ENCODE measurements at places on chromosomes 7 and 10.

DNA sequence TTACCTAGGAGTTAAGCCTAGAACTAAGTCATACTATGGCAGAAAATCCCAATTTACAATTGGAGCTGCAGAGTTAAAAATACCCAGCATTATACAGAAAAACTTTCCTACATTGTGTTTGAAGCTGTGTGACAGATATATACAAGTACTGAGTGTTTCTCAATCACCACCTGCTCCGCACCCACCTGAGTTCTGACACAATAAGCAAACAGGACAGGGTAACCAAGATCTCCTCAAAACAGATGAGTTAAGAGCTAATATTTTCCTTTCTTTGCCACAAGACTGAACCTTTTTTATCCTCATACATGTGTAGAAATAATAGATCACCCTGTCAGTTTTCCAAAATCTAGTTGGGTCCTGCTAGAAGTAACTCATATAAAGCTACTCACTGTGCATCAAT lies 186.3 kb downstream of the DOCK4 start:
- DNase-seq = no peak

GRCh38 chr10:131862548-131862947 lies 38.3 kb upstream of the PPP2R2D start:
- DNase-seq = peak; percentile 74

DNA sequence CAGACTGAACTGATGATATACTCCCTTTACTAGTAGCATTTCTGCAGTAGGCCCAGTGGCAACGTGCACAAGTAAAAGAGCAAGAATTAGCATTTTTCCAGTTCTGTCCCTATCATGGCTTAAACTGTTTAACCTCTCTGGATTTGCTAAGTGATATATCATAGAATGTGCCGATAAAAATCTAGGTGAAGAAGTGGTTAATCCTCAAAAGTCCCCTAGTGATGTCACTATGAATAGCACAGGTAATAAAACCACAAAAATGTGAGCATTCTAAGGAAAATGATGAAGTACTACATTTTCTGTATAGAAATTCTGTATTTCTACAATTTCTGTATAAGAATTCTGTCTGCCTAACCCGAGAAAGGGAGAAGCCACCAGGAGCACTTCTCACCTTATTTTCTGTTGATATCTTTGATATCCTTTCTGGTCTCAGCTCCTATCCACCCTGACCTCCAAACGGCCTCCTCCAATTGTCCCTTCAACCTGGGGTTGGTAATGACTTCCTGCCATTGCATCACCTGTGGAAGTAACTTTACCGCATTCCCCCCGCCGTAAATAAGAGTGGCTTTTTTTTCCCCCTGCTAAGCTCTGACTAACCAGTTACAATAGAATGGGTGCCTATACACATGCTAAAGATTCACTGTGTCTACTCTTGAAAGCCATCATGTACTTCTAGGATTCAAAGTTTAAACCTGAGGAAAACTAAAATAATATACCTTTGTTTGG lies 155.9 kb upstream of the ASAH2 start:
- peak; percentile 81 for DNase-seq

DNA sequence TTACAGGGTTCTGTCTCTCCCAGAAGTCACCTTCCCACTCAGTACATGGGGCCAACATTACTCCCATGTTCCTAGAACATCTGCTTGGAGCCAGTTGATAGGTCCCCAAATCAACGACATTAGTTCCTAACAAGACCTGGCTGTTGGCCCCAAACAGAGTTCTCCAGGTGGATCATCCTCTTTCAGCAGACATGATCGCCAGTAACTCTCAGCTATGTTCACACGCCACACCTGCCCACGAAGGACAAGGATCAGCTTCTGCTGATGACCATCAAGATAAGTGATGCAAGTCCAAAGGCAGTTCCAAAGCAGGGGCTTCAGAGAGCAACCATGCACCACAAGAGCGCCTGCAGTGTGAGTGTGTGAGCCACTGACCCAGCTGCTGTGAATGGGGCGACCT lies 11.0 kb downstream of the ZNF777 start:
- no peak for DNase-seq

- no peak for DNase-seq
These were observed 11.6 kb downstream of the PDLIM1 start for GRCh38 chr10:95279042-95279820.

GRCh38 chr7:157520249-157520648 lies 183.4 kb downstream of the DNAJB6 start:
- DNase-seq = no peak

GRCh38 chr7:150903606-150904005 lies 51.3 kb downstream of the AOC1 start:
- no peak for DNase-seq

GRCh38 chr7:154383045-154383444 lies 330.8 kb downstream of the DPP6 start:
- no peak for DNase-seq

GRCh38 chr7:47369736-47370135 lies 212.2 kb downstream of the TNS3 start:
- DNase-seq = no peak

GRCh38 chr7:125908711-125909110 lies 979.1 kb upstream of the POT1 start:
- no peak for DNase-seq

DNA sequence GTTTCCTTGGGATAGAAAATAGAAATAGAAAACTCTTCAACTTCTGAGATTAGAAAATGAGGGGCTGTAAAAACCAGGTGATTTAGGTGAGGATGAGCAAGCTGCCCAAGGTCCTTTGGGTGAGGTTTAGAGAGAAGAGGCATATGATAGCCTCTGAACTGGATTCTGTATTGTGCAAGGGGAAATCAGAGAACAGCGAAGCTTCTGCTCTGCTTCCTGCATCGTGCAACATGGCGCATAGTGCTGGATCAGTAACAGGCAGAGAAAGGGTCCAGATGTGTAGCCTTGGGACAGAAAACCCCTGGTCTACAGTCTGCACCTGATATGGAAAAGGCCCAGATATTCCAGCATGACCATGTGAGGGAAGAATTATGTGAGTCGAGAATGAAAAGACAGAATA lies 121.7 kb downstream of the MBL2 start:
- DNase-seq = no peak

GRCh38 chr7:123539871-123540270 lies 5.5 kb upstream of the IQUB start:
- DNase-seq = no peak

DNA sequence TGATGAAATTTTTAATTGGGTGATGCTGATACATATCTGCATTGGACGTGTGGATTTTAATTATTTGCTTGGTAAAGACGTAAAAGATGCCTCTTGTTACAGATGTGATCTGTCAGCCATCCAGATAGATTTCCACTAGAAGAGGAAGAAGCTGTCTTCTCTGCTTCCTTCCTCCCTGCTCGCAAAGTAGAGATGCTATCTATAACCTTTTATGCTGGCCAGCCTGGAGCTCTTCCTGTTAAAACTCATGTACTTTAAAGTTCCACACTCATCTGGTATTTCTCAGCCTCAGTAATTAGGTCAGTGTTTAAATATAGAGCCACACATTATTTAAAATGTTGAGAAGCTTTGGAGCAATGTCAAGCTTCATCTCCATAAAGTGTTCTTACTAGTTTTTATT lies 51.2 kb upstream of the TMEM229A start:
- DNase-seq = no peak

- DNase-seq = no peak
These were observed 83.6 kb downstream of the KMT2E start for GRCh38 chr7:105097619-105098018.

GRCh38 chr10:70656489-70656888 lies 15.8 kb upstream of the ADAMTS14 start:
- DNase-seq = peak; percentile 96

DNA sequence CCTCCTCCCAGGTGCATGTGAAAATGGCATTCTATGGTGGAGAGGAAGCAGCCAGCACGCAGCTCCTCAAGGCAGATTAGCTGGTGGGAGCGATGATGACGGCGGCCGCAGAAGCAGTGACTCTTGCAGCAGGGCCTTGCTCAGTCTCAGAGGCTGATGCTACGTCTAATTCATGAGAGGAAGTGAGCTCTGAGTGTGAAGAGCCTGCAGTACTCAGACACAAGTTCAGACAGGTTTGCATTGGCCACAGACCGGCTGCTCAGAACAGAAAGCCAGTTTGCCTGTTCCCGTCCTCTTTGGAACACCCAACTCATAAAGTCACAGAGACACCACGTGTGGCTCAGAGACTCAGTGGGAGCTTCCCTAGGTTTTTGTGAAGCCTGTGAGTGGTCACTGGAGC lies 136.5 kb downstream of the ADARB2 start:
- DNase-seq = peak; percentile 42

DNA sequence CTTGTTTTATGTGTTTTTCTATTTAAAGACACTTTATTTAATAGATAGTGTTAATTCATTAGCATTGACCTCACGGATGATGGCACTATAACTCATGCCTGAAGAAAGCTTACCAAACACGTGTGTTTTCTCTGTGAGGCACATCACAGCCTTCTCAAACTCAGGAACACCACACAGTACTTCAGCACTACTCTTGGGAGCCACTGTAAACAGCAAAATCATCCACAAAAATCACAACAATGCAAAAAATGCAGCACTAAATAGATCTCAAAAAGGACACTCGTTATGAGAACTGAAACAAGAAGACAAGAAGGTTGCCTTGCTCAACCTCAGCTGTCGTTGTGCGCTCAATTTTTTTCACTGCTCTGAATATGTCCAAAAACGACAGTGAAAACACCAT lies 12.0 kb upstream of the PARP12 start:
- DNase-seq = no peak

DNA sequence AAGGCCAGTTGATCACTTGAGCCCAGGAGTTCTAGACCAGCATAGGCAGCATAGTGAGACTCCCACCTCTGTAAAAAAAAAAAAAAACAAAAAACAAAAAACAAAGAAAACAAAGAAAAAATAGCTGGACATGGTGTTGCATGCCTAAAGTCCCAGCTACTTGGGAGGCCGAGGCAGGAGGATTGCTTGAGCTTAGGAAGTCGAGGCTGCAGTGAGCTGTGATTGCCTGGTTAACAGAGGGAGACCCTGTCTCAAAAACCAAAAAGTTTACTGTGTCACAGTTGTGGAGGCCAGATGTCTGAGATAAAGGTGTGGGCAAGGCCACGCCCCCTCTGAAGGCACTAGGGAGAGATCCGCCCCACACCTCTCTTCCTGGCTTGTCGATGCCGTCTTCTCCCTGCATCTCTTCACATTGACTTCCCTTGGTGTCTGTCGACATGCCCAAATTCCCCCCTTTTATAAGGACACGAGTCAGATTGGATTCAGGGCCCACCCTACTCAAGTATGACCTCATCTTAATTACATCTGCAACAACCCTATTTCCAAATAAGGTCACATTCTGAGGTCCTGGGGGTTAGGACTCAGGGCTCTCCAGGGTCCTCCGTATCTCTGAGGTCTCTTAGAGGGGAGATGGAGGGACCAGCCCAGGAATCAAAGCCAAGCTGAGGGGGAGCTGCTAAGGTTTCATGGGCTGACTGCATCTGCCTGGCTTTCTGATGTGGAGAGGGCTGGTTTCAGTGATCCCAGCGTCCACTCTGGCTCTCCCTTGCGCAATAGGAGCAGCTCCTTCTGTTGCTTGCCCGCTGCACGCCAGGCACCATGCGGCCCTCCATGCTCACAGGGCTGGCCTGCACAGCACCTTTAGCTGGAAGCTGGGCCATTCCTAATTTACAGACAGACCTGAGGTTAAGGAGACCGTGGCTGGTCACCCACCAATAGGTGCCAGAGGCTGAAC lies 23.1 kb downstream of the AGAP3 start:
- DNase-seq = no peak

DNA sequence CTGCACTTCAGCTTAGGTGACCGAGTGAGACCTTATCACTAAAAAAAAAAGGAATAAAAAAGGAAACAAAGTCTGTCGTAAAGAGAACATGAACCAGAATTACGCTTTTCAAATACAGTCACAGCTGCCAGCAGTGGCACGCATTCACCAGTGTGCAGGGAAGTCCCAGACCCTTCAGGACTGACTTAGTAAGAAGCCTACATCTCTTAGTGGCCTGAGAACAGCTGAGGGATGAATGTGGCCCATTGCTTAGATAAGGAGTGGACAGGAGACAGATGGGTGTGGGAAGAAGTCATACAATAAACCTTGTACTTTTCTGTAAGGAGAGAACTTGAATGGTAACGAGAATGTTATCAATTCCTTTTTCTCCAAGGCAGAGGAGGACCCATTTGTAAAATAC lies 178.5 kb downstream of the JCAD start:
- DNase-seq = no peak

DNA sequence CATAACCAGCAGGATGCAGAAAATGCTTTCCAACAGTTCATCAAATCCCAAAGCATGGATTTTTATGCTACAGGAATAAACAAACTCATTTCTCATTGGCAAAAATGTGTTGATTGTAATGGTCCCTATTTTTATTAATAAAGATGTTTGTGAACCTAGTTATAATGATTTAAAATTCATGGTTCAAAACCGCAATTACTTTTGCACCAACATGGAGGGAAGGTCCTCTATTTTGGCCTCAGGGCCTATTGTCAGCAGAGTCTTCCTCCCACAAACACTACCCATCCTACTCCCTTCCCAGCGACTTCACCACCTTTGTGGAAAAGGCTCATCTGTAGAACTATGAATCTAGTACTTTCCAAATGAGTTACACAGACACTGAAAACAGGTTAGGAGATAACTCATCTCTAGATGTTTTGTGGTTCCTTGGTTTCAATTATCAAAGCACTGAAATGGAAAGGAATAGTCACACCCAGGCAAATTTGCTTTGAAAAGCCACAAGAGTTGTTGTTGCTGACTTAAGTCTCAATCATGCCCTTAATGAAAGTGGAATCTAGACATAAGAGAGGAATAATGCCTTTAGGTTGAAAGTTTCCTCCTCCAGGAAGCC lies 59.4 kb upstream of the FRMD4A start:
- peak; percentile 2 for DNase-seq

GRCh38 chr10:127833804-127834203 lies 58.9 kb downstream of the CLRN3 start:
- peak; percentile 19 for DNase-seq

- no peak for DNase-seq
These were observed 18.5 kb upstream of the TNS3 start for GRCh38 chr7:47600199-47601118.

GRCh38 chr10:22710139-22710745 lies 4.1 kb downstream of the PIP4K2A start:
- no peak for DNase-seq

DNA sequence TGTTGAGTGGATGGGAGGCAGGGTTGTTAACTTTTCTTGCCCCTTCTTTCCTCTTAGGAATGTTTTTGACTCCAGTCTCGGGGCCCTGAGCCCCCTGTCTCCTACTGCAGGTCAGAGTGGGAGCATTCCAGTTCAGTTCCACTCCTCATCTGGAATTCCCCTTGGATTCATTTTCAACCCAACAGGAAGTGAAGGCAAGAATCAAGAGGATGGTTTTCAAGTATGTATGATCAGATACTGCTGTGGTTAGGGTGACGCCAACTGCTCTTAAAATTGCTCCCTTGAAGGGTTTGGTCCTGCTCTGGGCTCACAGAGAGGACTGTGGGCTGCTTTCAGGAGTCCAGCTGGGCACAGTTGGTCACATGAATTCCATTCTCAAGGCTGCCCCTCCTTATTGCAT lies 22.0 kb downstream of the VWA2 start:
- DNase-seq = no peak
